Upper lobe of left lung (tissue), 6 donors: ENCODE measurements at places on chromosomes 2 and 18. TPM values are rescaled to one million over a fixed set of nuclear protein-coding genes. Genes with fewer than 3 reads are reported as not detected.

DNA sequence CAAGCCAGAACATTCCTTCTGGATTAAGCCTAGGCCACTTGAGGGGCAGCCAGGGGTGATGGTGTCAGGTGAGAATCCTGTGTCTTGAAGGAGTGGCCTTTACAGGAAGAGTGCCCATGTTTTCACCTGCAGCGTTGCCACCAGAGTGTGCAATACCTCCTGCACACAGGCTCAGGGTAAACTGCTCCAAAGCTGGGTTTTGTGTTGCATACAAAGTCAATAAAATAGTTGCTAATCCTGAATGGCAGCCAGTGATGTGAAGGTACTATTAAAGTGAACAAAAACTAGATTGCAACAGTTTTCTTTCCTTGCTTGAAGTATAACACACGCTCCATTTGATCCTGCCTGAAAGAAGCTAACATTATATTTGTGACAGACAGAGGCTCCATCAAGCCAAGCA is 64.4 kb upstream of the NRP2 start:
- H3K36me3 ChIP-seq = no peaks in the 10 kb centered on the region
- H3K27ac ChIP-seq = no peak overlapping the region
- H3K4me3 ChIP-seq = no peak overlapping the region
- DNase-seq = no peak
- no peaks in the 10 kb centered on the region for H3K4me1 ChIP-seq

DNA sequence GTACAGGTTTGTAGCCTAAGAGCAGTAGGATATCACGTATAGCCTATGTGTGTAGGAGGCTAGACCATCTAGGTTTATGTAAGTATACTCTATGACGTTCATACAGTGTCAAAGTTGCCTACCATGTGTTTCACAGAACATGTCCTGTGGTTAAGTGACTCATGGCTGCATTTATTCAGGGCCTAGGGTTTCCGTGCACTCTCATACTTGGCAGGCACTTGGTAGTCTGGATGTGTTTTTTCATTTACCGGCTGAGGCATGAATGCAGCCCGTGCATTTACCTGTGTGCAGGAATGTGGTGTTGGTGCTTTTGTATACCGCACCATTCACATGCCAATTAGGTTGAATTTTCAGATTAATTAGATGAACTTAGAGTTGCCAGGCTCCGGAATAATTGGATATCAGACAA is 43.4 kb downstream of the MYL12B start:
- no peak for DNase-seq
- H3K36me3 ChIP-seq = no peaks in the 10 kb centered on the region
- H3K27me3 ChIP-seq = no peaks in the 10 kb centered on the region
- no peak overlapping the region for H3K4me3 ChIP-seq
- no peaks in the 10 kb centered on the region for H3K4me1 ChIP-seq

DNA sequence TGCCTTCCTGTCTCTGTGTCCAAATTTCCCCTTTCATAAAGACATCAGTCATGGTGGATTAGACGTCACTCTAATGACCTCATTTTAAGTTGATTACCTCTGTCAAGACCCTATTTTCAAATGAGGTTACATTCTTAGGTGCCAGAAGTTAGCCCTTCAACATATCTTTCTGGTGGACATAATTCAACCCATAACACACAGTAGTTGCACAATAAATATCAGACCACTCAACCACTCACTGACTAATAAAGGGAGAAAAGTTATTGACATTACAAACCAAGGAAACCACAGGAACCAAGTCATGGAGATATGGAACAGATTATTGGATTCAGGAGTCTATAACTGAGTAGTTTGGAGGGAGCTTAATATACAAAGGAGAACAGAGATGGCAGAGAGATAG is 377.4 kb upstream of the ACVR2A start:
- H3K27ac ChIP-seq = no peak overlapping the region
- no peaks in the 10 kb centered on the region for H3K36me3 ChIP-seq
- no peaks in the 10 kb centered on the region for H3K27me3 ChIP-seq
- H3K4me1 ChIP-seq = no peaks in the 10 kb centered on the region
- H3K4me3 ChIP-seq = no peak overlapping the region

- no peak overlapping the region for H3K4me3 ChIP-seq
- H3K4me1 ChIP-seq = no peaks in the 10 kb centered on the region
- H3K36me3 ChIP-seq = no peaks in the 10 kb centered on the region
- no peak overlapping the region for H3K27ac ChIP-seq
- DNase-seq = no peak
- H3K27me3 ChIP-seq = no peaks in the 10 kb centered on the region
Measured at GRCh38 chr2:122191331-122191730, 435.9 kb downstream of the TSN start.

DNA sequence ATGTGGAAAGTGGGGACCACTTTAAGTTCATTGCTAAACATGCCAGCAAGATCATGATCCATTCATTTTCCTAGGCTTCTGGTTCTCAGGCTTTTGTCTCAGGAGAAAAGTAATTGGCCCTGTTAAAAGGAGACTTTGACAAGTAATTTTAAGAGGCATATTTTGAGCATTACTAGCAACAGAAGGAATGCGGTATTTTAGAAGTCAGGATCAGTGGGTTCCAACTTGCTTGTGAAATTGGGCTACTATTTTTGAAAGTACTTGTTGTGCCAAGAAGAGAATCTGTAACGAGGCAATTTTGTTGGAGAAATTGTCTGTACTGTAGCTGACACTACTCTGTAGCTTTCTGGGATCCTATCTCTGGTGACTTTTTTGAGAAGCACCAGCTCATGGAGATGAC is 59.4 kb downstream of the CERS6 start:
- H3K27me3 ChIP-seq = no peaks in the 10 kb centered on the region
- DNase-seq = no peak
- no peak overlapping the region for H3K4me3 ChIP-seq
- no peaks in the 10 kb centered on the region for H3K36me3 ChIP-seq
- no peaks in the 10 kb centered on the region for H3K4me1 ChIP-seq

- no peaks in the 10 kb centered on the region for H3K27me3 ChIP-seq
- H3K36me3 ChIP-seq = no peaks in the 10 kb centered on the region
- no peaks in the 10 kb centered on the region for H3K4me1 ChIP-seq
- no peak overlapping the region for H3K27ac ChIP-seq
- no peak overlapping the region for H3K4me3 ChIP-seq
- peak; percentile 46 for DNase-seq
Measured at GRCh38 chr2:98369710-98370239, 23.5 kb downstream of the CNGA3 start.

DNA sequence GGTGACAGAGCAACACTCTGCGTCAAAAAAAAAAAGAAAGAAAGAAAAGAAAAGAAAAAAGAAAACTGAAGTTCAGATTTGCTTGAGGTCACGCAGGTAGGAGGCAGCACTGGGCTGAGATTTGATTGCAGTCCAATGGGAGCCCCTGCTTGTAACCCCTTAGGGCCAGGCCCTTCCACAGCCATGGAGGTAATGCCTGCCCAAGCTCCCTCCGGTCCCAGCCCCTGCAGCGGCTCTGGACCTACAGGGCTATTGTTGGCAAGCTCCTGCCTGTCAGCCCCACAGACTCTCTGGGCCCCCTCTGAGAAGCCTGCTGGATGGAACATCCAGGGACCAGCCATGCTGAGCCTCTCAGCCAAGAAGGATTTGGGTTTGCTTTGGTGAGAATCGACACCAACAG is 12.2 kb downstream of the ZFP36L2 start:
- no peak overlapping the region for H3K27ac ChIP-seq
- H3K36me3 ChIP-seq = no peaks in the 10 kb centered on the region
- H3K4me1 ChIP-seq = peaks cover 36% of the 10 kb centered on the region
- no peak for DNase-seq
- no peaks in the 10 kb centered on the region for H3K27me3 ChIP-seq

DNA sequence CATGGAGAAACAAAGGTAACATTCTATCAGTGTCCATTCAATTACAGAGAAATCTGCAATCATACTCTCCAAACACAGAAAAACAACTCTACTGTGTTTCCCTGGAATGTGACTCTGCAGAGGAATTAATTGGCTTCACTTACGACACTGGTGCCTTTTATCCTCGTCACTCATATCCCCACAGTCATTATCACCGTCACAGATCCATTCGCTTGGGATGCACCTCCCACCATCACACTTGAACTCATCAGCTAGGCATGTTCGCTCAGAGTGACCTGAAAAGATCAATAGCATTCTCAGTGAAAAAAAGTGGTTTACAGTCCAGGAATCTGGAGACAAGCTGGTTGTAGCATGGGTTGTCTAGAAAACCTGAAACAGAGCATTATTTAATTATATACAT is 124.3 kb downstream of the DHRS9 start:
- no peak overlapping the region for H3K27ac ChIP-seq
- no peak for DNase-seq
- no peaks in the 10 kb centered on the region for H3K4me1 ChIP-seq
- H3K4me3 ChIP-seq = no peak overlapping the region
- no peaks in the 10 kb centered on the region for H3K36me3 ChIP-seq

DNA sequence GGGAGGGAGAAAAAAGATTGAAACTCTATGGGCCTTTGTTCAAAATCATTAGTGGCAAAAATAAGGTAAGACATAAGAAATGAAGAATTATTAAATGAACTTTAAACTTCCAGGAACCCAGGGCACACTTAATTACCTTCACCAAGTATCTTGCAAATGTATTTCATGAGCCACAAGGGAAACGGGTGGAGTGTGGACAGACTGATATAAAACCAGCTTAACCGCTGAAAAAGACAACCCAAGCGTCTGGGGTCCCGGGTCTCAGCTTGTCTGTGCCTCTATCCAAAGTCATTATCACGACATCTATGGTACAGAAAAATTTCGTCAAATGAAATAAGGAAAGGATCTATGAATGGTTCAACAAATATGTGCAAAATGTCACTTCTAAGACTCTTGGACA is 13.9 kb upstream of the MBOAT2 start:
- no peaks in the 10 kb centered on the region for H3K36me3 ChIP-seq
- H3K4me3 ChIP-seq = no peak overlapping the region
- no peaks in the 10 kb centered on the region for H3K4me1 ChIP-seq
- no peak overlapping the region for H3K27ac ChIP-seq
- no peak for DNase-seq
- no peaks in the 10 kb centered on the region for H3K27me3 ChIP-seq

GRCh38 chr2:113282747-113283533 is 4.2 kb upstream of the PAX8 start:
- no peaks in the 10 kb centered on the region for H3K36me3 ChIP-seq
- H3K4me3 ChIP-seq = no peak overlapping the region
- peak; percentile 28 for DNase-seq
- H3K27ac ChIP-seq = peak overlapping the region; percentile 76
- peaks cover 1% of the 10 kb centered on the region for H3K27me3 ChIP-seq

DNA sequence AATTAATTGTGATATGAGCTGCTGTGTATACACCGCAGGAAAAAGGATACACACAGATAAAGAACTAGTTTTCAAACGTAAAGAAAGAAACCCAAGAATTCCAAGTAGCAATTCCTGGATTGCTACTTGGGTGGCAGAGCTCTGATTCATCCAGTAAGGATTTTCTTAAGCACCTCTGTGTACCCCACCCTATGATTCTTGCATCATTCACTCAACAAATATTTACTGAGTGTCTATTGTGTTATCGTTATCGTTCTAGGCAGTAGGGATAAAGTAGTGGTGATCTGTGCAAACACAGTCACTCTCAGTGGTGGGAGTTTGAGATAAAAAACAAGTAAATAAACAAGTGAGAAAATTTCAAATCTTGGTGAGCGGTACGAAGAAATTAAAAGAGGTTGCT is 4.9 kb upstream of the TMEM200C start:
- no peak for DNase-seq
- peaks cover 7% of the 10 kb centered on the region for H3K4me1 ChIP-seq
- H3K36me3 ChIP-seq = no peaks in the 10 kb centered on the region
- no peak overlapping the region for H3K4me3 ChIP-seq
- peaks cover 6% of the 10 kb centered on the region for H3K27me3 ChIP-seq
- no peak overlapping the region for H3K27ac ChIP-seq

The TDRD15 gene
- not detected for total RNA-seq

The HOXD11 gene
- total RNA-seq = not detected

The STAMBP gene
- 22.8 TPM for total RNA-seq

The FIGN gene
- total RNA-seq = 4.1 TPM

The UGT1A8 gene
- not detected for total RNA-seq

The EMILIN1 gene
- 40.9 TPM for total RNA-seq
